Smooth muscle cell of the pulmonary artery (primary cell): ENCODE measurements at places on chromosomes 6 and 20. TPM values are rescaled to one million over a fixed set of nuclear protein-coding genes. Genes with fewer than 3 reads are reported as not detected.

The TBX18 gene
- 7.8 and 45.0 TPM in 2 replicates for total RNA-seq

The RIMS4 gene
- total RNA-seq: 0.39 and 1.3 TPM in 2 replicates

The FILIP1 gene
- 0.33 and 0.91 TPM in 2 replicates for total RNA-seq

The AIF1 gene
- total RNA-seq: not detected in 2 replicates

The ENPP1 gene
- 4.8 and 37.4 TPM in 2 replicates for total RNA-seq

The CNBD2 gene
- 0.99 and 1.5 TPM in 2 replicates for total RNA-seq

The CCM2L gene
- 0.07 TPM in 1 of 2 replicates, not detected in the other for total RNA-seq

The MUC21 gene
- total RNA-seq: not detected in 2 replicates

The ECT2L gene
- 0.07 TPM in 1 of 2 replicates, not detected in the other for total RNA-seq

The HIVEP1 gene
- 19.5 and 24.3 TPM in 2 replicates for total RNA-seq

The CAGE1 gene
- total RNA-seq: 0.07 TPM in 2 replicates

The POPDC3 gene
- 4.4 and 14.8 TPM in 2 replicates for total RNA-seq

The FOXA2 gene
- 0.03 TPM in 1 of 2 replicates, not detected in the other for total RNA-seq

The SLC2A10 gene
- 52.4 and 61.1 TPM in 2 replicates for total RNA-seq

The COL9A1 gene
- total RNA-seq: not detected in 2 replicates

The CUTA gene
- 102 and 104 TPM in 2 replicates for total RNA-seq

The CLIC5 gene
- total RNA-seq: under 0.01 TPM in 1 of 2 replicates, not detected in the other

The BHLHE23 gene
- total RNA-seq: not detected in 2 replicates

The SPTLC3 gene
- 3.8 and 3.9 TPM in 2 replicates for total RNA-seq
